ENCODE measurements at places on chromosomes 6 and 20.

DNA sequence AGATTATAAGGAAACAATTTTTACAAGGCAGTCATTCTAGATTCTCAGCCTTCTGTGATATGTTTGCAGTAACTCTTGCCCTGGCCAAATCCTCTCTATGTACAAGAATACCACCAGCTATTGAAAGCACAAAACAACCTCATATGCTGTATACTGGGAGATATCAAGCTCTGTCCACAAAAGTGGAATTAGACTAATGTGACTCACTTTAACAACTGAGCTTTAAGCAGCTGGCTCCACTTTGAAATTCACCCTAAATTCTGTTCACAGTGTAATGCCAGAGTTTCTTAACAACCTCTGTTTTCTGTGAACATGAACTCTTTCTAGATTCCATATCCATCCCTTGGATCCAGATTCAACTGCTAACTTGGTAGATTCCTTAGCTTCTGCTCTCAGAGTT, 47.6 kb downstream of the CHD6 start:
- no peak for DNase-seq

DNA sequence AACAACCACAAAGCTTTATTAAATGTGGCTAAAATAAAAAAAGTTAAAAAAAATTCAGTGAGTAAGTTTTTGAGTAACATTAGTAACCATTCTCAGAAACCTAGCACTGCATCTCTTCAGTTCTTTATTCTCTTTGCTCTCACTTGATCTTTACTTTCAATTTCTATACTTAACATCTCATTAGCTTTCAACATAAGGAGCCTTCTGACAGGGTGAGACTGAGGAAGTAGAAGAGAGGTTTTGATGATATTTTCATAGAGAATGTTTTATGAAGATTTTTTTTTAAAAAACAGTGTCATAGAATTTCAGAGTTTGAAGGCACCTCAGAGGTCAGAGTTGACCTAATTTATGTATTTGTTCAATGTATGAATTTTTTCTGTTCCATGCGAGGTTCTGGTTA, 60.8 kb downstream of the FAM83B start:
- no peak for DNase-seq

GRCh38 chr20:20603339-20603990, 109.0 kb downstream of the RALGAPA2 start:
- DNase-seq = no peak

DNA sequence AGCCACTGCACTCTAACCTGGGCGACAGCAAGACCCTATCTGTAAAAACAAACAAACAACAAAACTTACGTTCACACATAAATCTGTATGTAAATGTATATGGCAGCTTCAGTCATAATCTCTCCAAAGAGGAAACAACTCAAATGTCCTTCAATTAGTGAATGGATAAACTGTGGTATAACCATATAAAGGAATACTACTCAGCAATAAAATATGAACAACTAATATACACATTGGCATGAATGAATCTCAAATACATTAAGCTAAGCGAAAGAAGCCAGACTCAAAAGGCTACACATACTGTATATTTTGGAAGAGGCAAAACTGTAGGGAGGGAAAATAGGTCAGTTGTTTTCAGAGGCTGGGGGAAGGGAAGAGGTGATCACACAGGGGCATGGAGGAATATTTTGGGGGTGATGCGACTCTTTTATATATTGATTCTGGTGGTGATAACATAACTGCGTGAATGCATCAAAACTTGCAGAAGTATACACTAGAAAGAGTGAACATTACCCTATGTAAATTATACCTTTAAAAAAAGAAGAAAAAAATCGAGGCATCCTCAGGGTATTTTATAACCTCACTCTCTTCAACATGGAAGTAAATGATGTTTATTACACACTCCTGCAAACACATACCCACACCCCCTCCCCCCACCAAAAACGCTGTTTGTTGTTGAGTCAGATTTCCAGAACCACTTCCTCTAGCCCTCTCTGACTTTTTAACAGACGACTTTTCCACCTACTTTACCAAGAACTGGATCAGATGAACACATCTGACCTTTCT, 115.2 kb upstream of the RNF24 start:
- DNase-seq = no peak
